ENCODE measurements at places on chromosomes 12 and 14.

GRCh38 chr14:56002342-56002741 lies 115.9 kb upstream of the PELI2 start:
- no peak for DNase-seq

- DNase-seq, result no peak
These were observed 273.8 kb downstream of the TTC8 start for GRCh38 chr14:89098254-89098653.

- DNase-seq, result peak; percentile 74
These were observed at the start of gene SUOX for GRCh38 chr12:55996715-55997534. Gene SUOX (plus strand): TSS chr12:55997276. CDS start chr12:56002222, 4,946 bp downstream.

DNA sequence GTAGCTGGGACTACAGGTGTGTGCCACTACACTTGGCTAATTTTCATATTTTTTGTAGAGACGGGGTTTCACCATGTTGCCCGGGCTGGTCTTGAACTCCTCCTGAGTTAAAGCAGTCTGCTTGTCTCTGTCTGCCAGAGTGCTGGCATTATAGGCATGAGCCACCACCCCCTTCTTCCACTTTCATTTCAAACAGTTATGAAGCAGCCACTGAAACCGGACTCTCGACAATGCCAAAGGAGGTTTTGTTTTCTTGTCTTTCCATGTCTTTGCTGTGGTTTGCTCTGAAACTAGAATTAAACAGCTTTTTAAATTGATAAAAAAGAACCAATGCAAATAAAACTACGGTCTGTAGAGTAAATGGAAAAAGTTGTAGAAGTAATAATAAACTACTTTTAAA lies 30.4 kb downstream of the RAP1B start:
- DNase-seq, result no peak

DNA sequence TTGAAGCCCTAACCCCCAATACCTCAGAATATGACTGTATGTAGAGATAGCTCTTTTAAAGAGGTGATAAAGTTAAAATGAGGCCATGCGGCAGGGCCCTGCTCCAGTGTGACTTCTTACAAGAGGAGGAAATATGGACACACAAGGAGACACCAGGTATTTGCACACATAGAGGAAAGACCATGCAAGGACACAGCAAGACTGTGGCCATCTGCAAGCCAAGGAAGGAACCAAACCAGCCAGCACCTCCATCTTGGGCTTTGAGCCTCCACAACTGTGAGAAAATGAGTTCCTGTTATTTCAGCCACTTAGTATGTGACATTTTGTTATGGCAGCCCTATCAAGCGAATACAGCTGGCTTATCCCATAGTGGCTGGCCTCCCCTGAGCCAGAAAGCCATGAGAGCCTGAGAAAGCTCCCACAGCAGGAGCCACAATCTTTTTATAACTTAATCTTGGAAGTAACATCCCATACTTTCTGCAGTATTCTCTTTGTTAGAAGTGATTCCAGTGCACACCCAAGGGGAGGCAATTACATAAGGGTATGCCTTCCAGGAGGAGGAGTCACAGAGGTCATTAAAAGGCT lies 48.0 kb downstream of the TGFB3 start:
- DNase-seq, result no peak

DNA sequence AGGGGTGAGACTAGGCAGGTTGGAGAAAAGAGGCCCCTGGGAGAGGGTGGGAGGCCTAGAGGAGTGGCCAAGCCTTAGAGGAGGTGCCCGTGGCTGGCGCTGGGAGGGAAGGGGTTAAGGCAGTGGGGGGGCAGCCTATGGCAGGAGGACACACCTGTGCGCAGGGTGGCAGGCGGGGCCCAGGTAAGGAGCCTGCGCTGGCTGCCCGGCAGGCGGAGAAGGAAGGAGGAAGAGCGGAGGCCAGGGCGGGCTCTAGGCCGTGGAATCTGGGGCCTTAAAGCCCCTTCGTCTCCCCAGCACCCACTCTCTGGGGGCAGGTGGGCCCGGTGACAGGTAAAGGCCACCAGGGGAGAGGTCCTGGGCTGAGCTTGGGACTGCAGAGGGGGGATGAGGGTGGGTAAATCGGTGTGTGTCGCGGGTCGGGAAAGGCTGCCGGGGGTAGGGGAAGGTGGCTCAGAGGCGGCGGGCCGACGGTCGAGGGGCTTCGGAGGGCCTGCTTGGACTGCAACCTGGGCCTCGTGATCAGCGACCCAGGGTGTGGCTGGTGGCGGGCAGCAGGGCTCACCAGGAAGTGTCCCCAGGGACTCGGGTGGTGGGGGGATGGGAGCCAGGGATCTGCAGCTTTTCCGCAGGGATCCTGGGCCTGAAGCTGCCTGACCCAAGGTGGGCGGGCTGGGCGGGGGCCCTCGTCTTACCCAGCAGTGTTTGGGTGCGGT lies 7.3 kb downstream of the PHB2 start:
- DNase-seq, result peak; percentile 90

DNA sequence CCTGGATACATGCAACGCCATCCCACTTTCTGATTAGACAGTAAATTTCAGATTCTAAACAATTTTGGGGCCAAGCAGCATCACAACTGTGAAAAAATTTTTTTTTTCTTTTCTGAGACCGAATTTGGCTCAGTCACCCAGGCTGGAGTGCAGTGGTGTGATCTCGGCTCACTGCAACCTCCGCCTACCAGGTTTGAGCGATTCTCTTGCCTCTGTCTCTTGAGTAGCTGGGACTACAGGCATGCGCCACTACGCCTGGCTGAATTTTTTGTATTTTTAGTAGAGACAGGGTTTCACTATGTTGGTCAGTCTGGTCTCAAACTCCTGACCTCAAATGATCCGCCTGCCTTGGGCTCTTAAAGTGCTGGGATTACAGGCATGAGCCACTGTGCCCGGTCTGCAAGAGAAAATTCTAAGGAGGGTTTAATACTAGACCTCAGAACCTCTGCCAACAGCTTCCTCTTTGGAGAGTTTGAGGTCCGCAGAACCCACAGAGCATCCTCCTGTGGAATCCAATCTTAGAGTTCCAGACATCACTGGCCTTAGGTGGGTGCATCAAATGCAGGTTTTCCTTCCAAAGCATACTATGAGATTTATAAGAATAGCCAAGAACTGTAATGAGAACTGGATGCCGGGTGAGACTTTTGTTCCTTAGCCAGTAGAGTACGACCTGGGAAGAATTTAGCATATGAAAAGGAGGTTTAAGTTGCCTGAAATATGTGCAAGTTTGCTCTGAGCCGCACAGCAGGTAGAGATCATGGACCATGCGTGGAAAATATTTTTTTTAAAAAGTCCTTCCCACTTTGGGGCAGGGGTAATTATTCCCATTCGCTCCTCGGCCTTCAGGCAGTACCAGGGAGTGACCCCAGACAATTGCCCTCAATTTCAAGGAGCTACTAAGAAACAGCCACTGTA lies 7.8 kb upstream of the PHC1 start:
- DNase-seq, result no peak

- peak; percentile 96 for DNase-seq
These were observed 150.8 kb upstream of the FSCB start for GRCh38 chr14:44657696-44658388.

GRCh38 chr12:3432868-3433267 lies 58.1 kb upstream of the PRMT8 start:
- DNase-seq, result no peak

DNA sequence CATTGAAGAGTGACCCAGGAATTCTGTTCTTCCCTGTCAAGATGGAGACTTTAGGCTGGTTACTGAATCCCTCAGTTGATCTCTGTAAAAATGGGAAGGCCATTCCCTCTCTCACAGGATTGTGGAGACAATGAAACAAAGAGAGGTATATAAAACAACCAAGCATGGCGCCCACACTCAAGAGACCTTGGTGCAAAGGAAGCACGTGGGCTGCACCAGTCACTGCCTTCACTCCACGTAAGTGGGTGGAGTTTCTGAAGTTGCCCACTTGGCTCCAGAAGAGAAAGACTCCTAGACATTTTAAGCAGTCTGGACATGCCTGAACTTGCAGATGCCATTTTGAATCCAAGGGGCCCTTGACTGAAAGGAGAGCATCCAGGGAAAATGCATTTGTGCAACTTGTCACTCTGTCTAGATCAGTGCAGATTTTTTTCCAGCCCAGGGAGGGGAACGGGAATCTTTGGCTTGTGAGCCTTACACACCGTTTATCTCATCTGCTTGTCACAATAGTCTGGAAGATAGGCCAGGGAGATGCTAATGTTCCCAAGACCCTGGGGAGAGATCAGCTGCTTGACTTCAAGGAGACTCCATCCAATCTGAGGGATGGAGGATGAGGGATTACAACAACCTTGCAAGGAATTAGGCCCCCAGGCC lies 96.9 kb upstream of the TBX3 start:
- peak; percentile 84 for DNase-seq

DNA sequence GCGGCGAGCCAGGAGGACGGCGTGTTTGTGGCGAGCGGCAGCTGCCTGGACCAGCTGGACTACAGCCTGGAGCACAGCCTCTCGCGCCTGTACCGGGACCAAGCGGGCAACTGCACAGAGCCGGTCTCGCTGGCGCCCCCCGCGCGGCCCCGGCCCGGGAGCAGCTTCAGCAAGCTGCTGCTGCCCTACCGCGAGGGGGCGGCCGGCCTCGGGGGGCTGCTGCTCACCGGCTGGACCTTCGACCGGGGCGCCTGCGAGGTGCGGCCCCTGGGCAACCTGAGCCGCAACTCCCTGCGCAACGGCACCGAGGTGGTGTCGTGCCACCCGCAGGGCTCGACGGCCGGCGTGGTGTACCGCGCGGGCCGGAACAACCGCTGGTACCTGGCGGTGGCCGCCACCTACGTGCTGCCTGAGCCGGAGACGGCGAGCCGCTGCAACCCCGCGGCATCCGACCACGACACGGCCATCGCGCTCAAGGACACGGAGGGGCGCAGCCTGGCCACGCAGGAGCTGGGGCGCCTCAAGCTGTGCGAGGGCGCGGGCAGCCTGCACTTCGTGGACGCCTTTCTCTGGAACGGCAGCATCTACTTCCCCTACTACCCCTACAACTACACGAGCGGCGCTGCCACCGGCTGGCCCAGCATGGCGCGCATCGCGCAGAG lies 873 bp downstream of the PLXNC1 start:
- peak; percentile 33 for DNase-seq

- no peak for DNase-seq
These were observed 314.7 kb upstream of the ATP2B1 start for GRCh38 chr12:90023207-90023900.

DNA sequence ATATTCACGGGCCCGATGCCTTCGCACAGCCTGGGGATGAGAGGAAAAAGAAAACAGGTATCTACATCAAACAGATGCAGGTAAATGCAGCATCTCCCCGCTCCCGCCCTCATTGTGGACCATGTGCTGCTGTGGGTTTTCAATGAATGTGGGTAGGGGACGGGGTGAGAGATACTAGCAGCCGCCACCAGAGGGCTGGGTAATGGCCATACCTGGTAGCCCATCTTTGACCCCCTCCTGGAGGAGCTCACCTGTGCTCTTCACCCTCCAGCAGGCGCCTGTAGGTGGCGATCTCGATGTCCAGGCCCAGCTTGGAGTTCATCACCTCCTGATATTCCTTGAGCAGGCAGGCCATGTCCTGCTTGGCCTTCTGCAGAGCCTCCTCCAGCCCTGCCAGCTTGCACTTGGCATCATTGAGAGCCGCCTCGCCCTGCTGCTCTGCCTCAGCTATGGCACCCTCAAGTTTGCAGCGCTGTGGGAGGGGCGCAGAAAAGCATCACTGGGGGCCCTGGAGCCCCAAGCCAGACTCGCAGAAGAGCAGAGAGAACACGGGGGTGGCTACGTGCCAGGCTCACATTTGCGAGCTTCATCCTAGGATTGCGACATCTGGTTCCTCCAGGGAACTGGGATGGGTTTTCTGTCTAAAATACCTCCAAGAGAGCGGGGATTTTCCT lies 10.2 kb downstream of the KRT82 start:
- no peak for DNase-seq

DNA sequence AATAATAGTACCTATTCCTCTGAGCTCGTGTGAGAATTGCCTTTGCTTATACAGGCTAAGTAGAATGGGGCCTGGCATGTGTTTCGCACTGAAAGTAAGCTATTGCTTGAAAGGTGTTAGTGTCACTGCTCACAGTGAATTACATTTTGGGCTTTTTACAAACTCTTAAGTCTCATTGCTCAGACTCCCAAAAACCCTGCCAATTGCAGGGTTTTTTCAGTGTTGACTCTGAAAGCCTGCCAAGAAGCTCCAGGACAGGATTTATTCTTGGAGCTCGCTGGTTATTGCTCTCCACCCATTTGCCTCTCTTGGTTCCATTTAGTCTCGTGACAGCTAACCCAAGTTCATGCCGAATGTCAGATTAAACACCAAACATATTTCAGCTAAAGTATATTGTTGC lies 39.8 kb downstream of the NOPCHAP1 start:
- DNase-seq, result peak; percentile 71

DNA sequence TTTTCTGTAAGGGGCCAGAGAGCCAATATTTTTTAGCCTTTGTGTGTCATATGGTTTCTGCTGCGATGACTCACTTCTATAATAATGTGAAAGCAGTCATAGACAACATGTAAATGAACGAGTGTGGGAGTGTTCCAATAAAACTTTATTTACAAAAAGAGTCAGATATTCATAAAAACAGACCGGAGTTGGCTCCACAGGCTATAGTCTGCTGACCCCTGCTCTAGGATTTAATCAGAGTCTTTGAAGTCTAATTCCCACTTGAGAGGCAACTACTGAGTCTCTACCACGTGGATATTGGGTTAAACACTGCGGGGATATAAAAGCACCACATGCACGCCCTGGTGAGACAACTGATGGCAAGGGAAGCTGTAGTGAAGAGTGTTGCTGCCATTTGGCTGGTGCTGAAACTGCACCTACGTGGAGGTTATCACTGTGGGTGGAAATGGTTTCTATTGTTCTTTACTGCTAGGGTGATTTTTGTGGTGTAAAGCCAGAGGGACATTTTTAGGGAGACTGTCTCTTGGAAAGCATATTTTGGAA lies 3.6 kb upstream of the NINJ2 start:
- no peak for DNase-seq

DNA sequence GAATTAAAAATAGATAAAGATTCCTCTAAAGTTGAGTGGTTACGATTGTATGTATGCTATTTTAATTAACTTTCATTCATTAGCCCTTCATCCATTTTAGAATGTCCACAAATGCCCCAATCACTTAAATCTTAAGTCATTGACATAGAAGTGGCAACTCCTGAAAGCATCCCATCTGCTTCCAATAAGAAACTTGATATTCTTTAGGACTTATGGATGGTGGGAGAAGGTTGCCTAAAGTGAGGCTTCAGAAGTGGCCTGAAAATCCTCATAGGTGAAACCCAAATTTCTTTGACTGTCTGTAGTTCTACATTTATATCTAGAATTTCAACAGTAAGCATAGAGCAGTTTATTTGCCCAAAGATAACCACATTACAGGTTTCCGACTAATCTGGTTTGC lies 161.7 kb upstream of the HMGA2 start:
- DNase-seq, result no peak

DNA sequence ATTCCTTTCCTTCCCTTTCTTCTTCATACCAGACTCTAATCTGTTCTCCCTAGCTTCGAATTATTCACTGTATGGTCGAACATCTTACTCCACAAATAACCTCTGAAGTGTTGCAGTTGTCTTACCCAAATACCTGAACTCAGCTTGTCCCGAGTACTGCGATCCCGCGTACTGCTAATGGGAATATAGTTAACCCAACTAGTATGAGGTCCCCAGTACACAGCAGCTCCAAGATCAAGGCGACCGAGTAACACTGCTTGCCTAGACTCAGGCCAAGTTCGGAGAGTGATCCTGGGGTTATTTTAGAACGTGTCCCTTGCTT lies 462 bp upstream of the ETNK1 start:
- DNase-seq, result no peak
